ENCODE measurements at places on chromosomes 1 and 21.

- no peak for DNase-seq
Measured at GRCh38 chr21:46114963-46115362, 17.1 kb downstream of the COL6A2 start.

GRCh38 chr1:235865565-235866204 lies 1.0 kb downstream of the LYST start:
- no peak for DNase-seq

DNA sequence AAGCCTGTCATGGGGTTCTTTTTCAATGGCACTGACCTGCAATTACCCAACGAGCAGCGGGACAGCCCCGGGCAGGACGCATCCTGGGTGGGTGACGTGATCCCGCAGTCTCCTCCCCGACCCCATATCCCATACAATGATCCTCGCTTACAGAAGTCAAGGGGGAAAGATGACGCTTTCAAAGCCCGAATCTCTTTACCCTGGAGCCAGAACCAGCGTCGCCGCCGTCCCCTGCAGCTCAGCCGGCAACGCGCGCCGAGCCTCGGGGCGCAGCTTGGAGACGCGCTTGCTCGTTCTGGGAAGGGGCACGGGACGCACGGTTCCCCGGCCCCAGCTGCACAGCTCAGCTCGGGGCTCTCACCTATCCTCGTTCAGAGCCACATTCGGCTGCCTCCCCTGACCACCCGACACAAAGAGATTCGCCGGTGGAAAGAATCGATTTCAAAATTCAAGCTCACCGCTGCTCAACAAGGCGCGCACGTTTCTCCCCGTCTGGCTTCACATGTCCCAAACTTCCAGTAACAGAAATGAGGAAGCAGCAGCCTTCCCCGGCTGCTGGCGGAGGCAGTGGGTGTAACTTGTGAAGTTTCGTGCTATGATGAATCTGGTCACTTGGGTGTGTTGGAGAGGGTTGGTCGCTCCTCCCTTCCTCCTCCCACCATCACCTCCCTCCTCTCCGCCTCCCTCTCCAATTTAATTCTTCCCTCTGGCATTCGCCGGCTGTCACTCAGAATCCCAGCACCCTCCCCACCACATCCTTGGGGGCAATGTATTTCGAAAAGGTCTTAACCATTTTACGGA lies at the start of gene TIAM1:
Gene TIAM1, minus strand, starts transcription at position 582 of the 801 bp plus-strand sequence. CDS start 77,289 bp downstream, outside the sequence.
- DNase-seq: peak; percentile 27

DNA sequence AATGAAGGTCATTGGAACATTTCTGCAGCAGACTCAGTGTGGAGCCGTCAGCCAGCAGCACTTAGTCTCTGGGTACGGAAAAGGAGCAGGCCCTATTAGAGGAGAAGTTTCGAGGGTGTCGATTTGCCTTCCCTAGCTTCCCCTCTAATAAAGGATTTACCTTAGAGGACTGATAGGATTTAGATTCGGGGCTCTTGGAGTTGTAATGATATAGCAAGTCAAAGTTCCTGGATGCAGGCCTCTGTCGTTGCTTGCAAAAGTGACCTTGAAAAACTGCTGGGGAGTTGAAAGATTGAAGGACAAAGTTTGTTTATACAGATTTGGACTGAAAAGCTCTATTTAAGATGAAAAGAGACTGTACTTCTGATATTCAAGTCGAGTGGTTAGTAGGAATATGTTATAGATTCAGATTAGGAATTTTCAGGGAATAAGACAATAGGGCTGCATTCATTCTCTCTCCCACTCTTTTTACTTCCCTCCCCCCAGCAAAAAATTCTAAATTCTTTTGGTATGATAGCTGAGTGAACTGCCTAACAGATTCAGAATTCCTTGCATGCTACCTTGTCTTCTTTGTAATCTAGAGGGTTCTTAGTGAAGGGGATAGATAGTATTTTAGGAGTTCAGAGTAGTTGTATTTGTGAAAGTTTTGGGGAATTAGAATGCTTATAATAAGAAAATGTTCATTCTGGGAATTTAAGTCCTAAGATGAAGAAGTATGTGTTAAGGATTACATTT lies 19.2 kb downstream of the NFYC start:
- no peak for DNase-seq

DNA sequence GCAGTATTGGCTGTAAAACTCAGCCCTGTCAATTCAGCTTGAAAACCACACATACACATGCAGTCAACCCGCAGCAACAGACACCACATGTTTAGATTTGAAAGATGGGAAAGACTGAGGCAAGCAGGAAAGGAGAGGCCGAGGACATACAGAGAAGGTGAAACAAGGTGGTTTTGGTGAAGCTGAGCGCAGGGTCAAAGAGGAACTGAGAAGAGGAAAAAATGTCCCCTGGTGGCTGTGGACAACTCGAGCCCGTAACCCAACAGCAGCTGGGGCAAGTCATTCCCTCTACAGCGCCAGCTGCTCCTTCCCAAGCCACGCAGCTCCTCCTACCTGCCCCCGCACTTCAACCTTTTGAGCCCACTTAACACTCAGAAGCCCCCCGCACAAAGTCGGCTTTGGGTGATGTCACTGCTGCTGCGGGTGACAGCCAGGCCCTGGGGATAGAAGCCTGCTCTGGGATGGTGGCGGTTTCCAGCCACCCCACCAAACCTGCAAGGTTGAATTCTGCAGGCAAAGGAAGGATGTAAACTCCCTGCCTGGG lies 63.0 kb downstream of the KCNN3 start:
- DNase-seq: no peak

DNA sequence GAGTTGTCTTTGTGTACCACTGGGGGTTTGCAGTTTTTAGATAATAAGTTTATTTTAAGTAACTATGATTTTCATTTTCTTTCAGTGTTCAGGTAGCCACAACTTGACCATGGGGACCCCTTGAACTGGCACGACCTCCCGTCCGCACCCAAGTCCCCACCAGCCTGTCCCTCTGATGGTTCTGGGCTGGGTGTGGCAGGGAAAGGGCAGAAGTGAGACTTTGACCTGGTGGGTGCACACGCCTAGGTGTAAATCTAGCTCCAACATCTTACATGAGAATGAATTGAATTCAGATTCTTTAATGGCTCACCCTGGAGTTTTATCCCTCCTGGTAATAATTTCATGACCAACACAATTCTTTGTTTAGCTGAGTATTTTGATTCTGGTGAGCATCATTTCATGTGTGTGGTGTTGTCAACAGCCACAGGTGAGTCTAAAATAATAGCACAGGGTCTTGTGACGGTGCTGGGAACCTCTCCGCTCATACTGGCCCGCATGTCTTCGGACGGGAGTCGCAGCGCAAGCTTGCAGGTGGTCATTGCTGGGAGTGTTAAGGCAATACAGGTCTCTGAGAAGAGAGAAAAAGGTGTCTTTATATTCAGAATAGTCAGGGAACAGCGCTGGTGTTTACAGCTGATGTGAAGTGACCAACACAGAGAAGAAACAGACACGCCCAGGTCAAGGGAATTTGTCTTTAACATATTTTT lies 50.8 kb upstream of the POFUT2 start:
- DNase-seq: no peak

DNA sequence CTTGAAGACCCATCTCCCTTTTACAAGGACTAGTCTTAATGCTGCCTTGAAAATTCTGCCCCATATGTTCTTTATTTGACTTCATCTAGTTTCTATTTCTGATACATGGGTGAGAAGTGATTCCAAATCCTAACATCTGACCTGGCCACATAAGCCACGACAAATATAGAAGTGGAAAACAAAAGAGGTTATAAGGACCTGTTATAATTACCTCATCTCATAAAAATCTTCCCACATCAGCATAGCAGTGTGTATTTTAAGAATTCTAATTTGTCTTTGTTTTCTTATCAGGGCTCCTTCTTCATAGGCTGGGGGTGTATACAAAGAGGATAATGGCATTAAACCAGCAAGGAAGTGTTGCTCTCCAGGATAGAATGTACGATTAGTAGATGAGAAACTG lies 1007.4 kb downstream of the TTLL7 start:
- no peak for DNase-seq

GRCh38 chr1:29644812-29645211 lies 408.5 kb downstream of the PTPRU start:
- no peak for DNase-seq

GRCh38 chr1:150387200-150387599 lies 23.3 kb downstream of the RPRD2 start:
- no peak for DNase-seq

Measured in stimulated activated CD4-positive, alpha-beta T cell treated with anti-CD3 and anti-CD28 coated beads, Interleukin-12 subunit alpha, Interleukin-12 subunit beta, amount 100 ng/mL, for 48 hours (primary cell).